ENCODE measurements at places on chromosomes 1 and 21.

- DNase-seq, result no peak
Observed at GRCh38 chr1:204350857-204351573, 8.7 kb downstream of the PLEKHA6 start.

GRCh38 chr21:43766734-43767497, 9.2 kb downstream of the CSTB start:
- DNase-seq, result no peak

DNA sequence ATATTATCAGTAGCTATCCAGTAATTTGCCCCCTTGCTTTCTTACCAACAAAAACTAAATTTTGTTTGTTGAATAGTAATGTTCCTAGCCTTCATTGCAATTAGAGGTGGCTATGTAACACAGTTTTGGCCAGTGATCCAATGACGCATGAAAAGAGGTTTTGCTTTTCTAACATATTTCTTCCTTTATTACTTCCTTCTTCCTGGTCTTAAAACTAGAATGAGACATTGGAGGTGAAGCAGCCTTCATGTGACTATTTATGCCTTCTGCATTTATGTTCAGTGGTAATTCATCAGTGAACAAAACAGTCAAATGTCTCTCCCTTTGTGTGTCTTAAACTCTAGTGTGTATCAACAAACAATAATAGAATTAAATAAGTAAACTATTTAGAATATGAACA, 35.5 kb downstream of the LRIF1 start:
- no peak for DNase-seq

DNA sequence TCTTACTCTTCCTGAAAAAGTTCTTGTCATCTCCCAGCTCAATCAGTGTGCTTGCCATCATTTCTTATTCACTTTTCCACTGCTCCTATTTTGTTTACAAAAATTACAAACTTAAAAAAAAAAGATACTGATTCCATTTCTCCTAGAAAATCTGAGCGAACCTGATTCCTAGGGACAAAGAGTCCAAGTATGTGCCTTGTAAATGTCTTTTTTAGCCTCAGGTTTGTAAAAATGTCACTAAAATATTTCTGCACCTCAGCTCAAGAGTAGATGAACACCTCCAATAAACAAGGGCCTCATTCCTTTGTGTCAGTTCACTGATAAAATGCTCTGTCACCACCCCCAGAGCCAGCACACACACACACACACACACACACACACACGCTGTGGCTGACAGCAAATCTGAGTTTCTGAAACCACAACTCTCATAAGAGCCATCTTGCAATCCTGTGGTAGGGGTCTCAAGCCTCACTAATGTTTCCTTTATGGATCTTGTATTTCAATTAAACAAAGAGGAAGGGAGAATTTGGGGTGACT, 299.2 kb downstream of the PBX1 start:
- DNase-seq, result no peak

DNA sequence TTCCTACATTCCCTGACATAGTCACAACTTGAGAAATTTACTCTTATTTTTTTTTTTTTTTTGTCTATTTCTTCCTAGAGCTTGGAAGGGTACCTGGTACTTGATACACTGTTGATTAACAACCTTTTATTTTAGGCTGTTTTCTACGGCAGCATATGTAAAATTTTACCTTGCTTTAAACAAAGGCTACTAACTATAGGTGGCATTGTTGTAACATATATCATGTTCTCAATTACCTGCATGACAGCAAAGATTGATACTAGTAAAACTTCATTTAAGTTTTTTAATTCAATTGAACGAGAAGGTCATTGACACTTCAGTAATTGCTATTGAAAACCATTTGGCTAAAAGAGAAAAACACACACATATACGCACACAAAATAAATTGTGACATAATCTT, 238.3 kb upstream of the ESRRG start:
- DNase-seq, result no peak

GRCh38 chr1:40637470-40638007, 27.9 kb downstream of the RIMS3 start:
- DNase-seq, result no peak

DNA sequence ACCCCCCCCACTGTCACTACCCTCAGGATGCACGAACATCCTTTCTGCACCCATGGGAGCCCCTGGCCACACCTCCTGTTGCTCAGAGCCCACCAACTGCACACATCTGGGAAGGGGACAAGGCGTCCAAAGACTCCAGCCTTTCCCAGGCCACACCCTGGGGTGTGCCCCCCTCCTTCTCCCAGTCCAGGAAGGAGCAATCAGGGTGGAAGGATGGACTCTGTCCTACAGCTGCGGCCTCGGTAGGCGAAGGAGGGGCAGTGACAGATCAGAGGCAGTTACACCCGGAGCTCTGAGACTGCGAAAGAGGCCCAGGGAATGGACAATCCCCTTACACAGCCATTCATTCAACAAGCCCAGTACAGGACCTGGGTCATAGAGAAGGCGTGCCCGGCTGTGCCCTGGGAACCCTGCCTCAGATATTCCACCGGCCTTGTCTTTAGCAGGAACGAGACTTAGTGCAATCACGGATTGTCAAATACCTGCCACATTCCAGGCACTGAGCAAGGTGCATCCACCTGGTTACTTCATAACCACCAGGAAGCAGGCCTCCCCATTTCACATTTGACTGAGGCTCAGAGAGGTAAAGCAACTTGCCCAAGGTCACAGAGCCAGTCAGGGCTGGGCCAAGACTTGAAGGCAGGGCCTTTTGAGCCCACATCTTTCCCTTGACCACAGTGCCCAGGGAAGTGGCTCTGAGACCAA, 9.4 kb downstream of the HSPG2 start:
- DNase-seq, result no peak

- peak; percentile 24 for DNase-seq
Observed at GRCh38 chr1:17437580-17438317, 1.7 kb downstream of the RCC2 start.

GRCh38 chr1:246270236-246270635, 236.8 kb downstream of the SMYD3 start:
- no peak for DNase-seq

DNA sequence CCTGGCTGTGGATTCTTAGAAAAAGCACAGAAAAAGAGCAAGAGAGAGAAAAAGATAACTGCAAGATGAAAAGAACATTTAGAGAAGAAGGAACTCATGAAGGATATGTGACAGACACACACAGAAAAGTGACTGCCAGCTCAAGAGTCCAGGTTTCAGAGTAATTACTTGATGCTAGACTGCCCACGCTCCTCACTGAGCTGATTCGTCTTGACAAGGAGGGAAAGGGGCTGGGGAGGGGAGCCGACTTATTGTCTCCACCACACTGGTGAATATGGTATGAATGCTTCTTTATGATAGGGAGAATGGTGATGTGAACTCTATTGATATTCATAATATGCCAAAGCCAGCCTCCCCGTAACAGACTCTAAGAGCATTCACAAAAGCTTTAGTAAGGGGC, 140.4 kb downstream of the BRINP2 start:
- no peak for DNase-seq

DNA sequence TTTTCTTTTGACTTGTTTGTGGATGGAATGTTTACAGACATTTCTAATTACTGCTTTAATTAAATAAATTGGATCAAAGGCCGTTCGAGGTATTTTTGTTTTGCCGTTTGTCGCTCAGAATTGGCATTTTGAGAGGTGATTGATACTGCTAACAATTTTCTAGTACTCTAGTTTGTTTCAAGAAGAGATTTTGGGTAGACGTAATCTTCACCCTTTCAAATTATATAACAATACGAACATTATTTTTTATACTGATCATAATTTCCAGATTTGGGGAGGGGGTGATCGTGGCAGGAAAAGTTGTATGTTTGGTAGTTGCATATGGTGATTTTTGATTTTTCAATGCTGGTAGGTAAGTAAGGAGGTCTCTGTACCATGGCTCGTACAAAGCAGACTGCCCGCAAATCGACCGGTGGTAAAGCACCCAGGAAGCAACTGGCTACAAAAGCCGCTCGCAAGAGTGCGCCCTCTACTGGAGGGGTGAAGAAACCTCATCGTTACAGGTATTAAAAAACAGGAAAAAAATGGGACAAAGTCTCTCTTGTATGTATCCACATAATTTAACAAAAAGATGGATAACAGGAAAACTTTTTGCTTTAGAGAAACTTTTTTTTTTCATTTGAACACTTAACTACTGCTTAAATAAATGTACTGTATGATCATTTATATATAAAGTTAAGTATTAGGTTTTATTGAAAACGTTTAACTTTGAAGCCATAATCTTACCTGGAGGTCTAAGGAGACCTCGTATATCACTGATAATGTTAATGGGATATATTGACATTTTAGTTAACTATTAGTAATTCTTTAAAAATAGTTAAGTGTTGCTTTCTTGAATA, 1.7 kb downstream of the H3-3A start:
- peak; percentile 11 for DNase-seq

DNA sequence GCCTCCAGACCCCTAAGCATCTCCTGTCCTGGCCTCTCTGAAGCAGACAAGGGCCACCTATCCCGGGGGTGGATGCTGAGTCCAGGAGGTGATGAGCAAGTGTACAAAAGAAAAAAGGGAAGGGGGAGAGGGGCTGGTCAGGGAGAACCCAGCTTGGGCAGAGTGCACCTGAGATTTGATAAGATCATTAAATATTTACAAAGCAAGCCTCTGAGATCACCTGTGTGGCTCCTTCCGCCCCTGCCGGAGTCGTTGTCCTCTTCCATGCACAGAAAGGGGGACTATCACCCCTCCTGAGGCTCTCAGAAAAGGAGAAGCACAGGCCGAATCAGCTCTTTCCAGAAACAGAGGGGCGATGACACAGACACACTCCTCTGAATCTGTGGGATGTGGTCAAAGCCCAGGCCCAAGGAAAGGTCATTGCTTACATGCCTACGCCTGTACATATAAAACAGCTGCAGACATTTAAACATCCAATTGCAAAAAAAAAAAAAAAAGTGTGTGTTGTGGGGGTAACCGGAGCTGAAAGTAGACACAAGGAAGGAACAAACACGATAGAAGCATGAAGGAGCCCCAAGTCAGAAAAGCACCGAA, 30.9 kb downstream of the PRSS38 start:
- no peak for DNase-seq

DNA sequence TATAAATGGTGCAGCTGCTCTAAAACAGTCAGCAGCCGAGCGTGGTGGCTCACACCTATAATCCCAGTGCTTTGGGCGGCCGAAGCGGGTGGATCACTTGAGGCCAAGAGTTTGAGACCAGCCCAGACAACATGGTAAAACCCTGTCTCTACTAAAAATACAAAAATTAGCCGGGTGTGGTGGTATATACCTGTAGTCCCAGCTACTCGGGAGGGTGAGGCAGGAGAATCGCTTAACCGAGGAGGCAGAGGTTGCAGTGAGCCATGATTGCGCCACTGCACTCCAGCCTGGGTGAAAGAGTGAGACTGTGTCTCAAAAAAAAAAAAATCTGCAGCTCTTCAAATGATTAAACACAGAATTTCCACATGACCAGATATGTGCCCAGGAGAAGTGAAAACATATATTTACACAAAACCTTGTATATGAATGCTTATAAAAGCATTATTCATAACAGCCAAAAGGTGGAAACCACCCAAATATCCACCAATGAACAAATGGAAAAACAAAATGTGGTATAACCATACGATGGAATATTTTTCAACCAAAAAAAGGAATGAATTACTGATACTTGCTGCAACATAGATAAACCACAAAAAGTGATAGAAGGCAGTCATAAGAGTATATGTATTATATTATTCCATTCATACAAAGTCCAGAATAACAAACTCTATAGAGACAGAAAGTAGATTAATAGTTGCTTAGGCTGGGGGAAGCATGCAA, 14.1 kb downstream of the EPS15 start:
- no peak for DNase-seq

DNA sequence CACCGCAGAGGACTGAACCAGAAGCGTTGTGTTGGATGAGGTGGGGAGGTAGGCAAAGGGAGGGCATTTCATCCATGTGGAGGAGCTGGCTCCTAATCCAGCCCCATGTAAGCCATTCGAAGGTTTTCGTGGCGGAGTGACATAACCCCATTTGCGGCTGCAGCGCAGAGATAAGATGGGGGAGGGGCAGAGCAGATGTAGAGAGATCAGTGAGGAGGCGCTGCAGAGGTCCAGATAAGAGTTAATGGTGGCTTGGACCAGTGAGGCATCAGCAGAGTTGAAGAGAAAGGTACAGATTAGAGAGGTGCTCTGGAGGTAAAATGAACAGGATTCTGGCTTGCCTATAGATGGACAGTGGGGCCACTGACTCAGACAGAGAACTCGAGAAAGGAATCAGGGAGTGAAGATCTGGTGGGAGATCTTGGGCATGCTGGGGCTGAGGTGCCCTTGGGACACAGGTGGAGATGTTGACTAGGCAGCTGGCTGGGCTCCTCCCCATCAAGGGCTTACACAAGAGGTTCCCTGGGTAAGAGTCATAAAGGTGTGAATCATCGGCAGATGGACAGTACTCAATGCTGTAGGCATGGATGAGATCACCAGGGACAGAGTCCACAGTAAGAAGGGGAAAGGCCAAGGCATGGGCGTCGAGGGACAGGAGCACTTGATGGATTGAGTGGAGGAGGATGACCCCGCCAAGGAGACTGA, 7.8 kb upstream of the PTPRF start:
- peak; percentile 44 for DNase-seq

DNA sequence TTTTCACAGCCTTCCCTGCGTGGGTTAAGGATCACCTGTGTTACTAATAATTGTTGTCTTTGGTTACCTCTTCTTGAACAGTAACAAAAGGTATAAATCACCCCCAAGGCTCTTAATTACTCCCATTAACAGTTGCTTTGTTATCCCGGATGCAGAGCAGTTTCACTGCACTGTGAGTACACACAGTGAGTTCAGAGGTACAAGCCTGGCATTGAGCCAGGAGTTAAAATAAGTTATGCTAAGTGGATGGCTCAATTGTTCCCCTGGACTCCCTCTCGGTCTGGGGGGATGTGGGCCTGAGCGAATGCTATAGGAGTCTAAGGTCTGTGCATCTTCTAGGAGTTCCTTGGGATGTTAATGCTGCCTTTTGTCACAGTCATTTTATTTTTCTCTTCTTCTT, 258.3 kb downstream of the ATG4C start:
- no peak for DNase-seq

DNA sequence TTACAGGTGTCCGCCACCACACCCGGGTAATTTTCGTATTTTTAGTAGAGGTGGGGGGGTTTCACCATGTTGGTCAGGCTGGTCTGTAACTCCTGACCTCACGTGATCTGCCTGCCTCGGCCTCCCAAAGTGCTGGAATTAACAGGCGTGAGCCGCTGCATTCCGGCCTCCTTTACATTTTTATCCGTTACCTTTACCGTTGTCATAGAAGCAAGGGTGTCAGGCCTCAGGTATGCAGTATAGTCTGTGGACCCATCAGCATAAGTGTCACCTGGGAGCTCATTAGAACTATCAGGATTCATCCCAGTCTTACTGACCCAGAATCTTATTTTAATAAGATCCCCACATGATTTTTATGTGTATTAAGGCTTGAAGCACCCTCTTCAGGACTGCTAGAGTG, 5.4 kb downstream of the CDC42 start:
- DNase-seq, result no peak

GRCh38 chr1:56940039-56940438, 25.8 kb downstream of the C8B start:
- no peak for DNase-seq

Data from NCI-H2029 (cell line).